PC-9 (cell line): ENCODE measurements at places on chromosomes 2 and 18. TPM values are rescaled to one million over a fixed set of nuclear protein-coding genes. Genes with fewer than 3 reads are reported as not detected.

Gene DSG1
- total RNA-seq, result not detected in 2 replicates

DNA sequence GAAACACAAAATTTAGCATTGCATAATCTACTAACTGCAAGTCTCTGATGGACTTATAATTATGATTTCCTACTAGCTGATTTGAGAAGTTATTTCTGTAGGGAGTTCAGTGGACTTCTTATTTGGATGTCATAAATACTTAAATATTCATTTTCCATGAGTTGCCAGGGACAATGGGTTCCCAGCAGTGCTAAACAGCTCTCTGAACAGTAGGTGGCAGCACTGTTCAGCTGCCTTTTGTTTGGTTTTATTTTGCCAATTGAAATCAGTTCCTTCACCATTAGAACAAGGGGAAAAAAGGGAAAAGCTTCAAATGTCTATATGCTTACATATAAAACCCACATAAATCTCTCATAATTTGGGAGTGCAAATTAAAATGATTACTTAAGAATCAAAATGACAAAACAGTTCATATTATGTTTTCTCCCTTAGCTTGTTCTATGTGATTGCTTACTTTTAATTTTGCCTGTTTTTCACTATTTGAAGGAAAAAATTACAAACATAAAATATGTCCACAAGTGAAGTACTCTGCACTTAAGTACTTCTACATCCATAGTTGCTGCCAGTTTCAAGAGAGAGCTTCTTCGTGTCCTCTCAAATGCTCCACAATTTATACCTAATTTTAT is 898.9 kb downstream of the CPS1 start:
- DNase-seq, result no peak

Gene SLC30A3
- 1.5 and 2.3 TPM in 2 replicates for total RNA-seq

GRCh38 chr18:5584746-5585417 is 41.1 kb upstream of the EPB41L3 start:
- DNase-seq, result no peak

DNA sequence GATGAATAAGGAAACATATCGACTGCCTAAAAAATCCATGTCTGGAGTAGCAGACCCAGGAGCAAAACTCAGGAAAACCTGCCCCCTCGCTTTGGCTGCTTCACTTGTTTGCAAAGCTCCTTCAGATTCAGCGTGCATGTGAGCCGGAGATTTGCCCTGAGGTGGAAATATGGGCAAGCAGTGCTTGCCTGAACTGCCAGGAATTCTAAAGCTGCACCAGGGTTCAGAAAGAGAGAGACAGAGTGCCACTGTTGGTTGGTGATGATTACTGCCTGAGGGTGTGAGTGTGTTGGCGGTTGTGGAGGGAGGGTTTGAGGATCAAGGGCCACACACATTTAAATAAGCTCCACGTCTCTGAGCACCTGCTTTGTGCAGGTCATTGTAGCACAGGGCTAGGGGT is 139.6 kb upstream of the RGPD4 start:
- DNase-seq, result no peak

GRCh38 chr2:172287605-172288315 is 139.6 kb upstream of the ITGA6 start:
- no peak for DNase-seq

GRCh38 chr2:239015218-239015900 is 167.5 kb downstream of the TWIST2 start:
- DNase-seq, result no peak

DNA sequence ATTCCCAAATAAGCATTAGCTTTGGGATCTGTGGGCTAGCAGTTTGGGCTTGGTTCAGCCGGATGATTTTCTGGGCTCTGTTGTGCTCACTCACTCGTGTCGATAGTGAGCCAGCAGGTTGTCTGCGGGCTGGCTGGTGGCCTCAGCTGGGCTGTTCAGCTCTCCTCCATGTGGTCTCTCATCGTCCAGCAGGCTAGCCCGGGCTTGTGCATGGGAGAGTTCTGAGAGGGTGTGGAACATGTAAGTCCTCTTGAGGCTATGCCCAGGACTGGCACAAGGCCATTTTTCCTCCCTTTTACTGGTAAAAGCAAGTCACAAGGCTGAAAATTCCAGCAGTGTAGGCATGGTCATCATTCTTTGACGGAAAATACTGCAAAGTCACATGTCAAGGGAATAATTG is 38.5 kb downstream of the NTSR2 start:
- no peak for DNase-seq

DNA sequence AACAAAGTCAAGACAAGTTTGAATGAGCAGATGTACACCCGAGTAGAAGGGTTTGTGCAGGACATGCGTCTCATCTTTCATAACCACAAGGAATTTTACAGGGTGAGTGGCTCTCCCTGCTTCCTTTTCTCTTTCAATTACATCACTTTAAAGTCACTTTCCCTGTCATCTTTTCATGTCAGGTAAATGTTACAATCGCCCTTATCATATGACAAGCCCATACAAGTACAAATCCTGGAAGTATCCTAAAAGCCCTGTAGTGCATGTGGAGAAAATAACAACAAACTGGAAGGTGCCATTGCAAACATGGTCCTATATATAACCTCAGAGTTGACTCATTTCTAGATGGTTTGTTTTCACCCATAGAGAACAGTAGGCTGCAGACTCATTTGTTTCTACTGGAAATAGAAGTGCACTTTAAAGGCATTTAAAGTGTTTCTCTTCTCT is 126.0 kb downstream of the SP100 start:
- DNase-seq, result no peak

- DNase-seq, result no peak
These were observed 109.5 kb downstream of the CABYR start for GRCh38 chr18:24248359-24248758.

DNA sequence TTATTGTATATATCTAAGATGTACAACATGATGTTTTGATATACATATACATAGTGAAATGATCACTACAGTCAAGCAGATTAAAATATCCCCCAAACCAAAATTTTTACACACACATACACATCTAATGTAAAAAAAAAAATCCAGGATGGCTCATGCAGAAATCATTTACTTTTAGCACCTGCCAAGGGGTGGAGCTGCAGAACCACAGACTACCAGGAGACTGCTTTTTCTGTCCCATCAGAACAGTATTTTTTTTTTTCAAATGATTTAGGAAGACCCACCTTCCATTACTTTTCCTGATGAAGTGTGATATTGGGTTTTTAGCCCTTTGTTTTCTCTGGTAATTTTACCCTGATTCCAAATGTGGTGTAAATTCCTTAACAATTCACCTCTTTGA is 61.9 kb downstream of the AQP4 start:
- no peak for DNase-seq

DNA sequence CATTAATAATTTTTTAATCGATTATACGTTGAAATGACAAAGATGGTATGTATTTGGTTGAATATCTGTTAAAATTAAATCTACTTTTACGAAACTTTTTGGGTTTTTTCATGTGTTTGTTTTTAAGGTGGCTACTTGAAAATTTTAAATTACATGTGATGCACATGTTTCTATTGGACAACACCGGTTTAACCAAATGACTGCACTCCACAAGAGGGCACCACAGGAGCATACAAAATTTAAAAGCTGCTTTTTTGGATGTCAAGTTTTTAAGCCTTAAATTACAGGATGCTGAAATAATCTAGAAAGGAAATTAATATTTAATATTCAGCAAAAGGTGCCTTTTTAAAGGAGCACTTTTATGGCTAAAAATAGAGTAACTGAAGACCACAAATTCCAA is 98.7 kb downstream of the ACVR1 start:
- peak; percentile 19 for DNase-seq

Gene MTX2
- 48.5 and 53.9 TPM in 2 replicates for total RNA-seq

Gene CTLA4
- not detected in 2 replicates for total RNA-seq

DNA sequence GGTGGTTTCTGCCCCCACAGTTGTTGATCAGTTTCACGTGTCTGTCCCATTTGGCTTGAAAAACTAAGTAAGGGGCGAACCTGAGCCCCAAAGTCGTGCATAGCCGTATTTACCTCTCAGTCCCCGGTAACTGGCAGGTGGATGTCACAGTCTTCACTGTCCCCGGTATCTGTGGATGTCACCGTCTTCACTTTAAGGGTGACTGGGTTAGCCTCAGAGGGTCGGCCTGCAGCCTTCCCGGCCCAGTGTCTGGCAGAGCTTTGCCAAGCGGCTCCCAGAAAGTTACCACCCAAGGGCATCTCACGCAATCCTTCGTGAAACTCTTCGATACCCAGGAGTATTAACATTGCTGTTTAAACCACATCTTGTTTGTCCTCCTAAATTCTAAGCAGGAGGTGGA is 125.3 kb upstream of the CTDP1 start:
- no peak for DNase-seq

Gene UGT1A9
- total RNA-seq, result not detected in 2 replicates

DNA sequence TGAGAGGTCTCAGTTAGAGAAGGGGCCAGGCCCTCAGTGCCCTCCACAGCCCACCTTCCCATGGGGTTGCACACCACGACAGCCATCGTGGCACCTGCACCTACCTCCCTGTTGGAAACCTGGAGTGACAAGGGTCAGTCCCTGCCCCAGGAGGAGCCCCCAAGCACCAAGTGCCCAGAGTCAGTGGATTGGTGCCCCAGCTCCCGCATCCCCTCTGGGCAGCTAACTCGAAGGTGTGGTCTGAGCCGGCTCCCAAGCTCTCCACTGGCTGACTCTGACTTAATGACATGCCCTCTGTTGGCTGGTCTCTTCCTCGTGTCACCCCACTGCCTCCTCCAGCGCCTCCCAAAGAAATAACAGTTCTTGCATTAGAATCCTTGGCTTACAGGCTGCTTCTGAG is 116.4 kb downstream of the NDUFA10 start:
- DNase-seq, result no peak

DNA sequence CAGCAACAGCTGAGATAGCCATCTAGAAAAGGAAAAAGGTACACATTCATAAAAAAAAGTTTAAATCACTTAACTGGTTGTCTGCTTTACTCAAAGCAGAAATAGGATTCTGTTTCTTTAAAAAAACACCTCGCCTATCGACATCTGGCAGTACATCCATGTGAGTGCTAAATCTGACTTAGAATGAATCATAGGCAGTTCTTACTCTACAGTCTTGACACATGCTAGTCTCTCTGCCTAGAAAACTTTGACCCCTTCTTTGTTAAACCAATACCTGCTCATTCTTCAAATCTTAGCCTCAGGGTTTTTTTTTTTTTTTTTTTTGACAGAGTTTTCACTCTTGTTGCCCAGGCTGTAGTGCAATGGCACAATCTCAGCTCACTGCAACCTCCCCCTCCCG is 37.1 kb upstream of the GPR75 start:
- no peak for DNase-seq

GRCh38 chr2:12948961-12949353 is 232.2 kb downstream of the TRIB2 start:
- no peak for DNase-seq

DNA sequence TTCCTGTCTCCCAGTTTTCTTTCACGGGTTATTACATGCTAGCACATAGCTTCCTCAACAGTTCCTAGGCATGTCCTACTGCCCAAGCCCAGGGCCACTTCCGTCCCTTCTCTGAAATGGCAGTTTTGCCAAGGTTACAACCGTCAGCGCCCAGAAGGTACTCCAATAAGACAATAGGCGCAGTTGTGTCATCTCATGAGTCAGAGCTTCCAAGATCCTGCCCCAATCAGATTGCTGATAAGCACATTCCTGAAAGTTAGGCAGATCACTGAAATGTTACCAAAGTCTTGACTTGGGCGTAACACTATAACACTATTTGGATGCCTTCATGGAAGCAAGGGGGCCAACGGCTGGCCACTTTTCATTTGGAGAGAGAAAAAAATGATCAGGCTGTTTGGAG is 34.2 kb downstream of the GKN2 start:
- DNase-seq, result peak; percentile 65

GRCh38 chr2:73770725-73771124 is 9.2 kb downstream of the DUSP11 start:
- DNase-seq, result no peak

DNA sequence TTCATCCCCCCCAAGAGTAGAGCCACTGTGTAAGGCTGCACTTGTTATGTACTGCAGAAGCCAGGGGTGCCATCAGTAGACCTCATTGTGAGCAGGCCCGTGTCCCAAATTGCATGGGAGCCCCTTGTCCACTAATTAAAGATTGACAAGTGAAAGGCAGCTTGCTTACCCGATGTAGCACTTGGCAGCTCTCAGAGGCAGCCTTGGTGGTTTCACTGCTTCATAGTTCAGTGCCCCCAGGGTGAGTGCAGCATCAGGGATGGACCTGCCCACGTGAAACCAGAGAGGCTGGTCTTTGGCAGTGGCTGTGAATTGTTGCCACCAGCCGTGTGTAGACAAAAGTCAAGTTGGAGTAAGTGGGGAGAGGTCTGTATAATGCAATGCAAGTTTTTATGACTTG is 13.3 kb downstream of the TUBB6 start:
- no peak for DNase-seq

DNA sequence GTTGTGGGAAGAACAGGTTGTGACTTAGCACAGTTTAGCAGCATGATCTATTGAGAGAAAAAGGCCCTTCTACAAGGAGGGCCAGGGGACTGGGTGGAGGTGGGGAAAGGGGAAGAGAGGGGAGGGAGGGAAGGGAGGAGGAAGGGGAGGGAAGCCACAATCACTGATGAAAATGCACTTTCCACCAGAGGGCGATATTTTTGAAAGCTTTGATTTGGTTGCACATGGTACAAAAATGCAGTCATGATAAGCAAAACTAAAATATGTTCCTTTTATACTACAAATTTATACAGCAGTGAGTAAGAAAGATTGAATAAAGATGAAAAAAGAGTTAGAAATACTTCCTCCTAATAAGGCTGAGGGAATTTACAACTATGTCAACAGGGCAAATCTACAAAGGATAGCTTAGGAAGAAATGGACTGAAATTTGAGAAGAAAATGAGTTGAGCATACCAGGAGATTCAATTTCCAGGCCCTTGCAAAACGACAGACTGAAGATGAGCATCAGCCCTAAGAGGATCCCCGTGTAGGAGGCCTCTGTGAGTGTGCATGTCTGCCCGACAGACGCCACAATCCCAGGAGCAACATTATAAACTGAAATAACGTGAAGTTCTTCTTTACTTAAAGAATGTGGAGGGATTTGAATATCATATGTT is 17.2 kb downstream of the SH3YL1 start:
- DNase-seq, result peak; percentile 46

DNA sequence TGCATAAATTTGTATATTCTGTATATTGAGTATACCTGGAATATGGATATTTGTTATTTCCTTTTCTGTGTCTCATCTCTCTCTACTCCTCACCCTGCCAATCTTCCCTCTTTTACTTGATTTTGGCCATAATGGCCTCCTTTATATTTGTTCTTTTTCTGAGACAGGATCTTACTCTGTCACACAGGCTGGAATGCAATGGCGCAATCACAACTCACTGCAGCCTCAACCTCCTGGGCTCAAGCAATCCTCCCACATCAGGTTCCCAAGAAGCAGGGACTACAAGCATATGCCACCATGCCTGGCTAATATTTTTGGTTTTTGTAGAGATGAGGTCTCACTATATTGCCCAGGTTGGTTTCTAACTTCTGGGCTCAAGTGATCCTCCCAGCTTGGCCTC is 30.5 kb downstream of the PREPL start:
- DNase-seq, result no peak

Gene MC5R
- total RNA-seq, result not detected in 2 replicates

Gene TNFAIP6
- not detected in 2 replicates for total RNA-seq

- DNase-seq, result no peak
These were observed 10.3 kb downstream of the ZC3H15 start for GRCh38 chr2:186496401-186496800.

- no peak for DNase-seq
These were observed 1166.5 kb upstream of the NXPH2 start for GRCh38 chr2:139946690-139947089.

- DNase-seq, result no peak
These were observed 310.4 kb upstream of the SYT4 start for GRCh38 chr18:43587538-43588153.
